ENCODE measurements at places on chromosomes 12 and 14.

DNA sequence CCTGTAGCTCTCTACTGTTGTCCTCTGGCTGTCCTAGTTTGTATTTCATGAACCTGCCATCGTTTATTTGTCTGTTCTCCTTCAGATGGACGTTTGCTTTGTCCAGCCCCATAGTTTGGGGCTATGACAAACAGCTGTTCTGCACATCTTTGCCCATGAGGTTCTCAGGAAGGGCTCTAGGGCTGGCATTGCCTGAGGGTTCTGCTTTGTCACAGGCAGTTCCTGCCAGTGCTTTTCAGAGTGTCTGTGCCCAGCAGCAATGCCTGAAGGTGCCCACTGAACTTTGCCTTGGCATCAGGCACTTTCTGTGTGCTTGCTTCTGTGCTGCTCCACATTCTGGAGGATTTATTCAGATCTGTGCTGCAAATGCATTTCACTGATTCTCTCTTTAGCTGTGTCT is 361.3 kb downstream of the TMEM121 start:
- DNase-seq, result no peak

- no peak for DNase-seq
These were observed 5.8 kb upstream of the MIS18BP1 start for GRCh38 chr14:45258805-45259204.

DNA sequence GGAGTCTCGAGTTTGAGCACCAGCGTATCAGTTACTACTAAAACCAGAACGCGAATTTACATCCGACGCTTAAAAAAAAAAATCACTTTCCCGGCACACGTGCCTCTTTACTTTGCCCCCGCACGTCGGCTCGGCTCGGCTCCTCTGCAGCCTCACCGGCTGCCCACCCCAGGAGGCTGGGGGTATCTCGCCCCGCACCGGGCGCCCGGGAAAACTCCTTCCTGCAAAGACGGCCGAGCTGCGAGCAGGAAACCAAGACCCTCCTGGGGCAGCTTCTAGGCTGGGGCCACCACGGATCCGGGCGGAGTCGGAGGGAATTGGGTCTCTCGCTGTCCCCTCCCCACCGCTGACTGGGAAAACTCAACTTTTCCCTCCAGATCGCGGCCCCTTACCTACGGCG is 610 bp downstream of the VSIG10 start:
- DNase-seq, result no peak

GRCh38 chr14:89621791-89622638 is 205.0 kb upstream of the FOXN3 start:
- no peak for DNase-seq

GRCh38 chr12:9756706-9757105 is 4.0 kb downstream of the CD69 start:
- DNase-seq, result no peak

- DNase-seq, result no peak
These were observed 46.5 kb downstream of the ITPR2 start for GRCh38 chr12:26786491-26786864.

GRCh38 chr12:82438356-82438755 is 80.0 kb downstream of the METTL25 start:
- no peak for DNase-seq

GRCh38 chr12:26880625-26881024 is 47.6 kb upstream of the ITPR2 start:
- no peak for DNase-seq

GRCh38 chr12:85641796-85642195 is 194.4 kb downstream of the RASSF9 start:
- no peak for DNase-seq

DNA sequence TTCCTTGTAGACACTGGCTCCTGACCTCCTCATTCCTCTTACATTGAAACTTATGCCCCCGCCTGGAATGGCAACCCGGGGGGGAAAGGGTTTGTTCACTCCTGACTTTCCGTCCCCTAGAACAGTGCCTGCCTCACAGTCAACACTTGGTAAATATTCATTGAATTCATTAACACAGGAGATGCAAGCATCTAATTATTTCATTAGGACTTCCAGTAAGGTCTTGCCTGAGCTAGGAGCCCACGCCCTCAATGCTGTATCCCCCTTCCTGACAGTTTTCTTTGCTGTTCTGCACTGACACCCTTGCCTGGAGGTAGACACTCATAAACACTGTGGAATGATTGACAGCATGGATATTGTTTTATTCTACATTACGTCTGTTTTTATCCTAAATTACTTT is 49.3 kb upstream of the CHST11 start:
- no peak for DNase-seq

- DNase-seq, result peak; percentile 59
These were observed 486 bp upstream of the AKT1 start for GRCh38 chr14:104795781-104796686.

DNA sequence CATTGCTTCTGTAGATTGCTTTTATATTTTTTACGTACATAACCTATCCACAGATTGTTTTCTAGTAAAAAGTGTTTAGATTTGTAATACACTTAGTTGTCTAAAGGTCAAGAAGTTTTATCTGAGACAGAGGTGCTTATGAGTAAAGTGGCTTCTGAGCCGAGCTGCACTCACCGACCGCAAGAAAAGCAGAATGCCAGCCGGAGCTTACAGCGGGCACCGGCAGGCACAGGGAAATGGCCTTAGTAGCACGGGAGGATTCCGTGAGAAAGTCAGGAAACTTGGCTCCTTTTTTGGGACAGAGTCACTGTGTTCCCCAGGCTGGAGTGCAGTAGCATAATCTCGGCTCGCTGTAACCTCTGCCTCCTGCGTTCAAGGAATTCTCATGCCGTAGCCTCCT is 29.8 kb downstream of the PIWIL1 start:
- no peak for DNase-seq

GRCh38 chr12:39886106-39886505 is 219.8 kb downstream of the SLC2A13 start:
- no peak for DNase-seq

DNA sequence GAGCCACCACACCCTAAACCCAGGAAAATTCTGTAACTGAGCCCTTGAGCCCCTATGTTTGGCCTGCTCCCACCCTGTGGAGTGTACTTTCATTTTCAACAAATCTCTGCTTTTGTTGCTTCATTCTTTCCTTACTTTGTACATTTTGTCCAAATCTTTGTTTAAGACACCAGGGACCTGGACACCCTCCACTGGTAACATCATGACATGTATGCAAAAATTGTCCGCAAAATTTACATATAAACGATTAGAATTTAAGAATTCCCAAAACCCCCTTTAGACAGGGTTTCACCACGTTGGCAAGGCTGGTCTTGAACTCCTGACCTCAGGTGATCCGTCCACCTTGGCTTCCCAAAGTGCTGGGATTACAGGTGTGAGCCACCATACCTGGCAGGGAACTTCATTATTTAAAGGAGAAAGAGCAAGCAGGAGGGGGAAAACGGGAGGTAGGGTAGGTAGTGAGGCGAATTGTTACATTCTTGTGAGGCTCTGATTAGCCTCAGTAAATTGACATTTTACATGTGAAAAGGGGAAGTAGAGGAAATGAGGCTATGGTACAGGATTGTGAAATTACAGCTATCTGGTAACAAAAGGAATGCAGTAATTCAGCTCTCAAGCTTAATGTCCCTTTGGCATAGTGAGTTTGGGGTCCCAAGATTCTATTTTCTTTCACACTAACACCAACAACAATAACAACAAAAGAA is 27.6 kb downstream of the TUBA1A start:
- no peak for DNase-seq
